ENCODE measurements at places on chromosomes 5 and 9. TPM values are rescaled to one million over a fixed set of nuclear protein-coding genes. Genes with fewer than 3 reads are reported as not detected.

GRCh38 chr9:115632391-115632790 lies 514.4 kb upstream of the TNC start:
- DNase-seq = no peak

PROB1 gene
- polyA plus RNA-seq = 2.4 TPM

GRCh38 chr9:78366827-78367226 lies 69.9 kb downstream of the PSAT1 start:
- no peak for DNase-seq

DNA sequence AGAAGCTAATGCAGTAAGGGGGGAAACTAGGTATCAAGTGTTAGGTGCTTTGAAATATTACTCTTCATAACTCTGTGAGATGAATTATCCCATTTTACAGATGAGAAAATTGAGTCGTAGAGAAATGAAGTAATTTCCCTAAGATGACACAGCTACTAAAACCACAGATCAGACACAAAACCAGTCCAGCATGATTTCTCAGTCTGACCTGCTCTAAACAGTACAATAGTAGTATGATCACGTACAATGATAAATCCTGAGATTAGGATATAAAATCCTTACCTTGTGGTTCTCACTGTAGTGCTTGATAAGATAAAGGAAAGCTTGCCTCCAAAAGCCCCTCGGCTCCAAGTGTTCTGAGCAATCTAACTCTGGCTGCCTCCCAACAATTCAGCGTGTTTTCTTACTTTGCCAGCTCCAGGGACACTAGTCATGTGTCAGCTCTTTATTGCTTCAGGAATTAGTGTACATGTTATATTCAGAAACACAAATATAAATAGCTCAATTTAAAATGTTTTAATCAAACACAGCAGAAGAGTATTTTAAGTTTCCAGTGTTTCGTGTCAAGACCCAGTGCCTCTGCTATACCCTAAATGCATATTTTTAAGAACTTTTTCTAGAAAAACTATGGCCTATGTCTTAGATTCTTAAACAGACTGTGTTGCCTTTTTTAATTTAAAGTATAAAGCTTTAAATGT lies 243.6 kb downstream of the DENND1A start:
- peak; percentile 38 for DNase-seq
